ENCODE measurements at places on chromosomes 6 and 20.

- no peaks in the 10 kb centered on the region for H3K4me1 ChIP-seq
- no peaks in the 10 kb centered on the region for H3K36me3 ChIP-seq
- no peak for DNase-seq
- no peak overlapping the region for H3K27ac ChIP-seq
Observed at GRCh38 chr20:16764560-16764959, 16.4 kb downstream of the OTOR start.

DNA sequence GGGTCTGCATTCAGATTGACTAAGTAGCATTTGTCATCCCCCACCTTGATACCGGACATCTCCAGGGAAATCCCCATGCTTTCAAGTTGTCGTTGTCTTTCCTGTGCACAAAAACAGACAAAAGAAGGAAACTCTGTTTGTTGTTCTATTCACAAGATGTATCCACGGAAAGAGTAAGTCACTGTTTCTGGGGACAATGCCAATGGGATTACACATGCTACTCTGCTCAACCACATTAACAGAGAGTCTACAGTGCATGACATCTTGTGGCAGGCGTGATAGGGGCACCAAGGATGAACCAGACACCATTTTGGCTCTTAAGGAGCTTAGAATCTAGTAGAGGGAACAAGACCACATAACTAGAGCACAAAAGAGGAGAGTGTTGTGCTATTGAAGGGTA is 124.4 kb upstream of the NUP153 start:
- H3K27ac ChIP-seq: no peak overlapping the region
- H3K27me3 ChIP-seq: no peaks in the 10 kb centered on the region
- no peak for DNase-seq
- H3K4me3 ChIP-seq: no peak overlapping the region

DNA sequence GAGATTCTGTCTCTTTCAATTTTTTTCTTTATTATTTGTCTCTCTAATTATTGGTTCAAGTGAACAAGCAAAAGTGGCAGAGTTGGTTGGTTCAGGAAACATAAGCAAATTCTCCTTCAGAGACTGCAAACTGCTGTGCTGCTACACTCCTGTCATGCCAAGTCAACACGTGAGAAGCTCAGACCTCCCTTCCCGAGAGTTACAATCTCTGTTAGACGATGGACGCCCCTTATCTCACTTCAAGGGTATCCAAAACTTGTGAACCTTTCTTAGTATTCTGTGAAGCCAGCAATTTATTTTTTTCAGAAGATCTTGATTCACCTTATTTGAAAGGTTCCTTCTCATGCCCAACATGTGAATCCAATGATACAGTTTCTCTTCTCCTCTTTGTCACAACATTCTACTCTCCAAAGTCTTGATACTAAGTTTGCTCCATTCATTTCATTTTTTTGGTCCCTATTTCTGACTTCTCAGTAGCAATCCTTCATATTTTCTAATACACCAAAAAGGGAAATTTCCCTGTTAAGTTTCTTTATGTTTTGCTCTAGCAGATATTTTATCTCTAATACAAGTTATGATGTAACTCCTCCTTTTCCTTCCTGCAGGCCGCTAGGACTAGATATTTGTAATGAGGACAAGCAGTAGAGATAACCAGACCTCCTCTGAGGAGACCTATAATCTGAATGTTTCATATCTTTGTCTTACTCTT is 448.8 kb upstream of the CITED2 start:
- no peak overlapping the region for H3K4me3 ChIP-seq
- no peaks in the 10 kb centered on the region for H3K27me3 ChIP-seq
- H3K27ac ChIP-seq: no peak overlapping the region

- no peak overlapping the region for H3K4me3 ChIP-seq
- peak; percentile 75 for DNase-seq
- H3K36me3 ChIP-seq: no peaks in the 10 kb centered on the region
- peak overlapping the region; percentile 75 for H3K27ac ChIP-seq
- H3K4me1 ChIP-seq: peaks cover 29% of the 10 kb centered on the region
Observed at GRCh38 chr6:42338744-42339222, 112.9 kb downstream of the TRERF1 start.

DNA sequence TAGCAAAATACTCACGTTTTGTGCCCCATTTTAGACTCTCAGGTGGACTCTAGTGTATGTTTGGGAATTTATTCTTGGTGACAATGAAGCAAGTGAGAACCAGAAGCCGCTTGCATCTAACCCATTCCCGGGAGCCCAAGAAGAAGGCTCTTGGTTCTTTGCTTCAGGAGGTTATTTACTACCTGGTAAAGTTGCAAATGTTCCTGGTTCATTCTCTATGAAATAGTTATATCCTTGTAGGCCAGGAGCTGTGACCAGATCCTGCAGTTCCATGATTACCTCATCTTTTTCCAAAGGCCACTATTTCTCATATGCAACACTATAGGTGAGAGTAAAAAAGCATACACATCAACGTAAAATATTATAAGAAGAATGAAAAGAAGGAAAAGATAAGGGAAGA is 60.9 kb upstream of the FABP7 start:
- H3K36me3 ChIP-seq: no peaks in the 10 kb centered on the region
- H3K27me3 ChIP-seq: no peaks in the 10 kb centered on the region
- no peaks in the 10 kb centered on the region for H3K4me1 ChIP-seq
- H3K4me3 ChIP-seq: no peak overlapping the region

DNA sequence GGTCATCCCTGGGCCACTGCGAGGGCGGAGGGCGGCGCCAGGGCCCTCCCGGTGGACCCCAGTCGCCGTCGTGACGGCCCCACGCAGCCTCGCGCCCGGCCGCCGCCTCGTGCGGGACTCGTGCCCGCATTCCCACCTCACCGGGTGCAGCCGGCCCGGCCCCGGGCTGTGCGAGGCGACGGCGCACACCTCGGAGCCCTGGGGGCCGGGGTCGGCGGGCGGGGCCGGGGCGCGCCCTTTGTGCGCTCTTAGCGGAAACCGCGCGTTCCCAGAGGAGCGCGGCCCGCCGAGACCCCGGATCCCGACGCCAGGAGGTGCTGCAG is 5.5 kb upstream of the DLL1 start:
- DNase-seq: no peak
- H3K27ac ChIP-seq: no peak overlapping the region

DNA sequence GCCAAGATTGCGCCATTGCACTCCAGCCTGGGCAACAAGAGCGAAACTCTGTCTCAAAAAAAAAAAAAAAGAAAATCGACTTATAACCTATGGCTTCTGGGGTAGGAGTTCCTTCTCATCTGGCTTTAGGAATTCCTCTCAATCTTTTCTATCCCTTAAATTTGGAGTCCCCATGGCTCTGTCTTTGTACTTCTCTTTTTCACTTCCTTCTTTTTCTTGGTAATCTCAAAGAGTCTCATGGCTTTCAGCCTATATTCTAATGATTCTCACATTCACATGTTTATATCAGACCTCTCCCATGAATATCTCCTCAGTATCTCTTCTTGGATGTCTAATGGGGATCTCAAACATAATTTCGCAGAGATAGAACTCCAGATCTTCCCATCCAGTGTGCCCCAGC is 42.8 kb upstream of the RALGAPA2 start:
- H3K27me3 ChIP-seq: peaks cover 5% of the 10 kb centered on the region
- DNase-seq: no peak
- H3K4me1 ChIP-seq: no peaks in the 10 kb centered on the region

DNA sequence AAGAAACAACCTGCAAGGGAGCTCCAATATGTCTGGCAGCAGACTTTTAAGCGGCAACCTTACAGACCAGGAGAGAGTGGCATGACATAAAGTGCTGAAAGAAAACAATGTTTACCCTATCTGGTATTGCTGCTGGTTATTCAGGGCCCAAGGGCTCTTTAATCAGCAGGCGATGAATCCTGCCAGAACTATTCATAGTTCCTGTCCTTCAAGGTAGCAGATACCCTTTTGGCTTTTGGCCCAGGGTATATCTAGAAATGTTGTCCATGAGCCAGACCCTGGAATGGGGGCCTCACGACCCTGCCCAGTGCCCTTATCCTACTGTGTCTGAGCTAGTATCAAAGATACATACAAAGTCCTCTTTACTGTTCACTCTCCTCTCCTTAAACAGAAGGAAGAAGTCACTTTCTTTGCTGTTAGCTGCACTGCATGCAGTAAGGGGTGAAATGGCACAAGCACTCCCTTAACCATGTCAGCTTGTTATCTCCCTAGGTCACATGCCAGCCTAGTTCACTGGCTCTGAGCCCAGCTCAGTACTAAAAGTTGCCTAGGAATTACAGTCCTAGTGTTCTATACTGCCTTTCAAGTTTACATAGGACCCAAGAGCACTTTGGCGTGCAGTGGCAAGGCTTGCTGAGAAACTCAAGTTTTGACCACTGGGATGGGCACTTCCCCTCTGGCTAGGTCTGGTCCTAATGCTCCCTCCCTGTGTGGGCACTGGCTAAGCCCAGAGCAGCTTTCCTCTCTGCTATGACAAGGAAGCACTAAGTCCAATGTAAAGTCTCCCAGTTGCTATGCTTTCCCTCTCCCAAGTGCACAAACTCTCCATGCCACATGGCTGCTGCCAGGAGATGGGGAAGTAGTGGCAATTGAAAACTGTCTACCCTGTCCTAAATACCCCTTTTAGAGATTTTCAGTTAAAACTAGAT is 122.0 kb downstream of the HTR1B start:
- no peak for DNase-seq
- no peaks in the 10 kb centered on the region for H3K4me1 ChIP-seq
- H3K4me3 ChIP-seq: no peak overlapping the region

GRCh38 chr6:119586250-119586882 is 236.8 kb upstream of the MAN1A1 start:
- H3K27ac ChIP-seq: no peak overlapping the region
- H3K4me3 ChIP-seq: no peak overlapping the region
- no peaks in the 10 kb centered on the region for H3K27me3 ChIP-seq

- DNase-seq: no peak
- H3K27ac ChIP-seq: no peak overlapping the region
- no peaks in the 10 kb centered on the region for H3K4me1 ChIP-seq
- H3K36me3 ChIP-seq: no peaks in the 10 kb centered on the region
- no peaks in the 10 kb centered on the region for H3K27me3 ChIP-seq
Observed at GRCh38 chr6:18206591-18206990, 51.4 kb downstream of the KDM1B start.

DNA sequence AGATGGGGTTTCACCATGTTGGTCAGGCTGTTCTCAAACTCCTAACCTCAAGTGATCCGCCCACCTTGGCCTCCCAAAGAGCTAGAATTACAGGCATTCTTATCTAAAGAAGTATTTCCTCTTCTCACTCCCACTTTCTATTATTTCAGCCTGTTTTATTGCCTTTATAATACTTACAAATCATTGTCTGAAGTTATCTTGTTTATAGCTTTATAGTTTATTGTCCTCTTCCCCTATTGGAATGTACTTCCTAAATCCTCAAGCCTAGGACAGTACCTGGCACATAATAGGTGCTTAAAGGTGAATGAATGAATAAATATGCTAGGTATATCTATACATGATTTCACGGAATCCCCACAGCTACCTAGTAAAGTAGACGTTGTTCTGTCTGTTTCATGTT is 37.8 kb upstream of the RNF182 start:
- H3K4me1 ChIP-seq: no peaks in the 10 kb centered on the region
- H3K27me3 ChIP-seq: no peaks in the 10 kb centered on the region
- DNase-seq: no peak
- H3K36me3 ChIP-seq: no peaks in the 10 kb centered on the region
- no peak overlapping the region for H3K27ac ChIP-seq
- H3K4me3 ChIP-seq: no peak overlapping the region

Measured in RWPE2 (cell line).